Activated CD4-positive, alpha-beta memory T cell treated with anti-CD3 and anti-CD28 coated beads, Interleukin-2, amount 10 ng/mL, durations not matched to agents 7 days and 5 days (primary cell): ENCODE measurements at places on chromosomes 13 and 19. TPM values are rescaled to one million over a fixed set of nuclear protein-coding genes. Genes with fewer than 3 reads are reported as not detected.
A peak's percentile ranks its signal among the peaks of the same experiment; 100 is the strongest.

GRCh38 chr13:49098198-49098597 lies 121.9 kb upstream of the MLNR start:
- no peak for DNase-seq

DNA sequence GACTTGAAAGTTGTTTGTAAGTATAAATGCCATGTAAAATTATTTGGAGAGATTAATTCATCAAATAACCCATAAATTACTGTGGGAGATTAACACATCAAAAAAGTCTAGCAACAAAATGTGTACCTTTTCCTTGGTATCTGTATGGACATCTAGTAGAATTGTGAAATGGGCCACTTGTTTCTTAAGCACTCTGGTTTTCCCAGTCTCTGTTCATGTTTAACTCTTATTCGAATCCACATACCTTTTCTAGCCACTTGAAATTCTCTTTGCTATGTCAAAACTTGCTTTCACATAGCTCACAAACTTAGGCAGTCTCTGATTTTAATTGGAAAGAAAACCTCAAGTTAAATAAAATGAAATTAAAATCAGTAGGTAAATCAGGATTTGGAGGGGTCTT lies 470.6 kb downstream of the LMO7 start:
- no peak for DNase-seq

GRCh38 chr13:101712026-101712348 lies 259.5 kb downstream of the ITGBL1 start:
- DNase-seq = no peak

GRCh38 chr13:113918981-113919701 lies 54.7 kb downstream of the C13orf46 start:
- peak; percentile 9 for DNase-seq

DNA sequence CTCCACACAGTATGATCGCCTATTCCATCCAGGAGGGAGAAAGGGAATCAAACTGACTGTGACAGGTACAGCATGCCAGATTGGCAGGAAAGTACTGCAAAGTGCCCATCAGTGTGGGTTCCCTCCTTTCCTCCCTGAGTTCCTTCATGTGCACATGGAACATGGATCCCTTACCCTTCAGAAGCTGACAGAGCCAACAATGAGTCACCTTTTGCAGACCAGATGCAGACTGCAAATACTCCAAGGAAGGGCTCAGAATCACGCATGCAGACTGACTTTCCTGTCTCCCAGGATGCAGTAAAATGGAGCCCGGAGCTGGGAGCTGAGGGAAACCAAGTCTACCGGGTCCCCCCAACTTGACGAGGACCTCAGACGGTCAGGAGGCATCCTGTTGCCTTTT lies 41.8 kb downstream of the SACS start:
- no peak for DNase-seq

DNA sequence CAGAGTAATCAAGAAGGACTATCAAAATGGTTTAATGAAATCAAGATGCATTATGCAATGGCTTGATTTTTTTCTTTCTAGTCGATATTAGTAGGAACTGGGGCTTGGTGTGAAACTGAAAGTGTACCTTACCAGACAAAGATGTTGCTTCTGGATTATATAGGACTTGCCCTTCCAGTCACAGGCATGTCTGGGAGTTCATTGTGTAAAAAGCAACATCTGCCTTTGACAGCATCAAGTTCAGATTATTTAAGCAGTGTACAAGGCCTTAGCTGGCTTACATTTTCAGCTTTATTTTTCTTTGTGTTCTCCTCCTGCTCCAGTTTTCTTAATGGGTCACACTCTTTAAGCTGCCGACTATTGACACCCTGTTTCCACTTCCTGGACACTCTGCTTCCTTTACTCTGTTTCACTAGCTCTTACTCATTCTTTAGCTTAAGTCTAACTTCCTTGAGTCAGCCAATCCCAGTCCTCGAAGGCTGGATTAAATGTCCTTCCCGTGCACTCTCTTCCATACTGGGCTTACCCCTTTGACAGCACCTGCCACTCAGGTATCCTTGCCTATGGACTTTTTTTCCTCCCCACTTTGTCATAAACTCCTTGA lies 29.4 kb upstream of the OLFM4 start:
- DNase-seq = no peak

- DNase-seq = no peak
Measured at GRCh38 chr19:34686455-34686854, 9.0 kb downstream of the ZNF302 start.

CEACAM21 gene
- 77.0 TPM for total RNA-seq

GPR108 gene
- total RNA-seq = 107 TPM

POSTN gene
- not detected for total RNA-seq

GDF15 gene
- not detected for total RNA-seq
